ENCODE measurements at places on chromosomes 3 and 15.

GRCh38 chr15:86850939-86851338 lies 771.3 kb downstream of the AGBL1 start:
- DNase-seq: no peak

- DNase-seq: no peak
Measured at GRCh38 chr3:56593455-56594158, 36.6 kb downstream of the CCDC66 start.

DNA sequence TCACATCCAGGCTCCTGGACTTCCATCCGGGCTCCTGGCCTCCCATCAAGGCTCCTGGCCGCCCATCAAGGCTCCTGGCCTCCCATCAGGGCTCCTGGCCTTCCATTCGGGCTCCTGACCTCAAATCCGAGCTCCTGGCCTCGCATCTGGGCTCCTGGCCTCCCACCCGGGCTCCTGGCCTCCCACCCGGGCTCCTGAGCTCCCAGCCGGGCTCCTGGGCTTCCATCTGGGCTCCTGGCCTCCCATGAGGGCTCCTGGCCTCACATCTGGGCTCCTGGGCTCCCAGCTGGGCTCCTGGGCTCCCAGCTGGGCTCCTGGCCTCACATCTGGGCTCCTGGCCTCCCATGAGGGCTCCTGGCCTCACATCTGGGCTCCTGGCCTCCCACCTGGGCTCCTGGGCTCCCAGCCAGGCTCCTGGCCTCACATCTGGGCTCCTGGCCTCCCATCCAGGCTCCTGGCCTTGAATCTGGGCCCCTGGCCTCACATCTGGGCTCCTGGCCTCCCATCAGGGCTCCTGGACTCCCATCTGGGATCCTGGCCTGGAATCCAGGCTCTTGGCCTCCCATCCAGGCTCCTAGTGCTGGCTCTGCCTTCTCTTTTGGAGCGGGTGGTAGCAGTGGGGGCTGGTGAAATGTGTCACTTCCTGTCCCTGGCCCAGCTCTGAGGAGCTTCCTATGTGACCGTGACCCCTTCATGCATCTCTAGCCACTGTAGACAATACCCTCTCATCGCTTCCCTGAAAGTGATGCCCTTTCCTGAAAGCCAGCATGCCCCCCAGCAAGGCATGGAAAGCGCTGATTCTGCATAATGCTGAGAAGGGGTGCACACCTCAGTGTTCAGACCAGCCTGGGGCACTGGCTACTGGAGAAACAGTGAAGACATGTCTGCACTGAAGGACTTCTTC lies 62.7 kb upstream of the BLM start:
- DNase-seq: no peak

GRCh38 chr15:99537344-99537743 lies 28.4 kb upstream of the MEF2A start:
- no peak for DNase-seq

DNA sequence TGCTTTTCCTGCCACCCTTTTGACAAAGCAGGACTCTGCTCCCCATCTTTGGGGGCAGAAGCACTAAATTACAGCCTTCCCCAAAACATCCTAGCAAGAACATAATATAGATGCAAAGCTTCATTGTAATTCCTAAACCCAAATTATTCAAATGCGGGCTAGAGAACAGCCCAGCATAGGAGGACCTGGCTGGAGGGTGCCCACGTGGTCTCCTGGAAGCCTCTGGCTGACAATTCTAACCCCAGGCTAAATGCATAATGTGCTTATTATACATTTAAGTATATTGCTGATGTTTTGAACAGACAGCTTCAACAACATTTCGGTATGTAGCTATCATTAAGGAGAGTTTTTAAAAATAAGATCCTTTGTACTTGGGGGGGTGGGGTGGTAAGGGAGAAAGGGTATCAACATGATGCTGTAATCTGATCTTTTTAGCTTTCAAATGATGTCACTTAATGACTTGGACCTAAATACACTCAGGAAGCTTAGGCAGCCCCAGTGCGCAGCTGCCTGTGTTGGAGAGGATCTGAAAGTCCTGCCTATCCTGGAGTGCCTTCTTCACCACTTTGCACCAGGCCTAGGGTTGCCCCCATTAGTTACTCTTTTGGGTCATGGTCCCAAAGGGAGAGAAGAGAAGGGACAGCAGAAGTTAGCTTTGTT lies 57.2 kb upstream of the USP3 start:
- DNase-seq: no peak

DNA sequence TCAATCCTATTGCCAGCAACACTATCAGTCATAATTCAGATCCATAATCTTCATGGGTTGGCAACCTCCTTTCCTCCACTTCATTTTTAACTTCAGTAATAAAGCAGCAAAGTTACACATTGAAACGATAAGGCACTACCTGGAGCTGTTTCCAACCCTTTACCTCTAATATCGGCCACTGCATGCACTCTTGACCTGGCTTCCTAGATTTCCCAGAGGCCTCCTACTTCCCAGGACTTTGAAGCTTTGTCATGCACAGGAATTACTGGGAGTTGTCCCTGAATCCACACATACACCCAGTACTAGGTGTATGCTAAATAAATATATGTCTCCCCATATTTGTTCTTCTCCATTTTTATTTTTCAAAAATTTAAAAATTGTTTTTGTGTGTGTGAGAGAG lies 126.1 kb downstream of the PLD1 start:
- no peak for DNase-seq

DNA sequence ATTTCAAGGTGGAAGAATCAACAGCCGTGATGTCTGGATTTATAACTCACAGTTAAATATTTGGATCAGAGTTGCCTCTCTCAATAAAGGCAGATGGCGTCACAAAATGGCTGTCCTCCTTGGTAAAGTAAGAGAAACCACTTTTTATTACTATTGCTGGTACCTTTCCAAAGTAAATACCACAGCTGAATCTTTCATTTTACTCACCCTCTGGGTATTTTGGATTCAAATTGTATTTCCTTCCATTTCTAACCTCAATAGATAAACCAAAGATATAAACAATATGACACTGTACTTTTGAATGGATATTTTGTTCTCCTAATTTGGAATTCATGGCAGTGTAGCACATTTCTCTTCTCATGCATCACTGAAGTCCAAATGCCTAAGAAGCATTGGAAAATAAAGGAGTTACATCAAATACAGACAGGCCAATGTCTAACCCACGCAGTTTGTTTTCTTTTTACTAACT lies 29.5 kb downstream of the KLHL24 start:
- DNase-seq: no peak

- no peak for DNase-seq
Measured at GRCh38 chr3:190064112-190064511, 56.6 kb downstream of the P3H2 start.

- no peak for DNase-seq
Measured at GRCh38 chr15:26886566-26886965, 19.7 kb downstream of the GABRA5 start.

DNA sequence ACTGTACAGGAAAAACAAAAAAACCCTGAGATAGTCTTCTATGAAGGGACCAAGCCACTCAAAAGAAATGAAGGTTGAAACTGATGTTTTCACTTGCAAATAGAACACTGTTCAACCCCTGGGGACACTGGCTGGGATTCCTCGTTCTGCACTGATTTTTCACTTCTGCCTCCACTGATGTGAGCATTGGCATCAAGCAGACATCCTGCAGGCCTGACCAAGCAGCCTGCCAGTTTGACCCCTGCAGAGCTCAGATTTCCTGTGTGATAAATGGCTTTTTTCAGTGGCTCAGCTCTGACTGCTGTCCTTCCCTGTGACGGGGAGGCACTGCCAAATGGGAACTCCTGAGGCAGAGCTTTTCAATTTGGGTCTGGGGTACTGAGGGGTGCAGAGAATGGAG lies 50.0 kb downstream of the RASGRP1 start:
- peak; percentile 2 for DNase-seq

DNA sequence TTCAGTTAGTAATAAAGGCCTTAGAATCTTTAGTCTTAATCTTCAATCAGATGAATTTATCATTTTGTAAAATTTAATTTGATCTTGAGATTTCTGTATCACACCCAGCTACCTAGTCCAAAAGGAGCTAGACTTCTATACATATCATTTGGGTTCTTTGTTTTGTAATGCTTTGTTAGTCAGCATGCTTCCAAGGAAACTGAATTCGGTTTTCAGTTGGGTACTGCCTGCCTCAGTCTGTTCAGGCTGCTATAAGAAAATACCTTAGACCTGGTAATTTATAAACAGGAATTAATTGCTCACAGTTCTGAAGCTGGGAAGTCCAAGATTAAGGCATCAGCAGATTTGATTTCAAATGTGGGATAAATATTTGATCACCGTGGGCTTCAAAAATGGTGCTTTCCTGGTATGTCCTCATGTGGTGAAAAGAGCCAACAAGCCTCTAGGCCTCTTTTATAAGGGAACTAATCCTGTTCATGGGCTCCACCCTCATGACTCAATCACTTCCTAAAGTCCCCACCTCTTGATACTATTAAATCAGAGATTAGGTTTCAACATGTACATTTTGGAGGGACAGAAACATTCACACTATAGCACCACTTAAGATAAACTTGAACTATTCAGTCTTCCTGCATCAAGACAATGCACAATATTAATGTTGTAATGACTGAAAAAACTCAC lies 800.7 kb downstream of the NAALADL2 start:
- no peak for DNase-seq

DNA sequence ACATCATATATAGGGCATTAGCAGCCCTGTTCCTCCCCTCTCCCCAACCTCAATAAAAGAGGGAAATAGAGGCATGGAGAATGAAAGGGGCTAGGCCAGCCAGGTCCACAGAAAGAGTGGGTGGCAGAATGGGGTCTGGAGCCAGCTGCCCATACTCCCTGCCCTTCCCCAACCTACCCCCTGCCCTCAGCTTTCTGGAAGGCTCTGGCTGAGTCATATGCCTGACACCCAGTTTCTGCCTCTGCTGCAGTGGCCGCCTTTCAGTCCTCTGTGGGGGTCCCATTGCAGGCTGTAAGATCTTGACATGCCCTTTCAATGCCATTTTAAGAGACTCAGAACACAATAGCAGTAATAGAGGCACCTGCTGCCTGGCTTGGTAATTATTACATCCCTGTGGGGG lies 95.7 kb downstream of the LINGO1 start:
- DNase-seq: no peak

GRCh38 chr3:120661106-120661905 lies 20.7 kb downstream of the HGD start:
- DNase-seq: no peak

- DNase-seq: no peak
Measured at GRCh38 chr3:129441782-129442181, 1.8 kb downstream of the IFT122 start.

DNA sequence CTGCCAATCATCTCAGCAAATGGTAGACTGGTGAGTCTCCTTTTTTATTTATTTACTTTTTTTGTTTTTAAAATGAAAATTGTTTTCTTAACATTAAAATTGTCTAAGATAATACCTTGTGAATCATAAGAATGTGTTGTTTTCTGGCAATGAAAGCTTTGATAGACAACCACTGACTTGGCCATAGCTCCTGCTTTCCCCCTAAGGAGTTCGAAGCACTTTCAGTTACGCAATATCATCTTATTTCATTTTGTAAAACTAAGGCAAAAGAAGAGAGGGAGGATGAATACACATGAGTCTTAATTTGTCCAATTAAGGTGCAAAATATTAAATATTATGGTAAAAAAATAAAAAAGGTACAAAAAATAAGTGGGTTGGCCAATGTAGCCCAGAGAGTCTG lies 74.8 kb upstream of the PLCL2 start:
- no peak for DNase-seq

- DNase-seq: no peak
Measured at GRCh38 chr3:55061720-55062034, 133.8 kb upstream of the LRTM1 start.

- DNase-seq: no peak
Measured at GRCh38 chr3:40099871-40100270, 209.6 kb upstream of the EIF1B start.

GRCh38 chr15:67164401-67164791 lies 90.1 kb downstream of the AAGAB start:
- no peak for DNase-seq

- no peak for DNase-seq
Measured at GRCh38 chr3:20890111-20890519, 704.1 kb upstream of the SGO1 start.

DNA sequence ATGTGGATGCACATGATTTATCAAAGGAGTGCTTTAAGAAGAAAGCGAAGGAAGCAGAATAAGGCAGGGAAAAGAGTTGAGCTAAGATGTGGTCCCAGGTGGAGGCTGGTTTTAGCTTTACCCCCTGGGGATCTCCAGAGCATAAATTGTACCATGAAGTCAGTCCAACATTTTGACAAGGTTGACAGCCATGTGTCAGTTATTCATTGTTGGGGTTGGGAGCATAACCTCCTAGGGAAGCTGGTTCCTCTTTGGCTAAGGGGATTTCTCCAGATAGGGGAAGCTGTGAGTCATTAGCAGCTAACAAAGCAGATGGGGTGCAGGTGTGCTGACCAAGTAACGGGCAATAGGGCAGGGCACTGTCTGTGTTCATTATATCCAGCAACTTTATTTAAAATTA lies 123.7 kb upstream of the IGSF10 start:
- no peak for DNase-seq

DNA sequence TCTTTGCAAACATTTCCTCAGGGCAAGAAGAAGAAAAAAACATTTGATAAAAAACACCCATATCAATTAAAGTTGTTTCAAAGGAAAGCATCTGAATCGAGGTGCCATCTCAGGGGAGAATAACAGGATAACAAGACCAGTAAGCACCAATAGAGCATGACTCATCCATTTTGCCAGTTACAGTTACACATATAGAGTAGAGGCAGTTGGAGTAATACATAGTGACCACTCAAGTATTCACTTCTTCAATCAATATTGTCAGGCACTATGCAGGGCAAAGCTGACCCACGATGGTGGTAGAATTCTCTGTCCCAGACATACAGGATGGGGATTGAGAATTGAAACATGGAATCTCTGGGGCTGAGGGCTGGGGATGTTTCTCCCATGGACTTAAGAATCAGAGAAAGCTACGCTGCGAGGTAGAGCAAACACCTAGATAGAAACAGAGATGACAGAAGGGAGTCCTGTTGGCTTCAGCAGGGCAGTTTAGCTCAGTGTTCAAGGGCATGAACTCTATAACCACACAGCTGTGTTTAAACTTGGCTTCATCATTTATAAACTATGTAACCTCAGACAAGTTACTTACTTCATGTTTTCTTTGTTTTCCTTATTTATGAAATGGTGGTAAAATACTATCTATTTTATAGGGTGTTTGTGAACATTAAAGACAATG lies 186.4 kb upstream of the NANOGP8 start:
- DNase-seq: no peak

DNA sequence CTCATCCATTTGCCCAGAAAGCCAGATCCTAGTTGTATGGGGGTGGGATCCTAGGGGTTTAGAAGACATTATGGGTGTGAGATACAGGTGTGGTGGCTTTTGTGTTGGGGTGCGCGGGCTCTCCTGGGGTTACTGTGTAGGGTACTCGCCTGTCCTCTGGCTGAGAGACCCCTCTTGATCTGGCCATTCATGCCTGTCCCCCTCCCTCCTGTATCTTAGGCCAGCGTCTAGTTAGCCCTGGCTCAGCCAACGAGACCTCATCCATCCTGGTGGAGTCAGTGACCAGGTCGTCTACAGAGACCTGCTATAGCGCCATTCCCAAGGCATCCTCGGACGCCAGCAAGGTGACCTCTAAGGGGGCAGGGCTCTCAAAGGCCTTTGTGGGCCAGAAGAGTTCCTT lies 41.4 kb downstream of the DNASE1L3 start:
- DNase-seq: no peak

- DNase-seq: no peak
Measured at GRCh38 chr15:98403569-98403968, 244.8 kb upstream of the IGF1R start.

- DNase-seq: no peak
Measured at GRCh38 chr3:192943393-192943792, 25.7 kb upstream of the MB21D2 start.
